Stimulated activated CD4-positive, alpha-beta T cell treated with anti-CD3 and anti-CD28 coated beads, Interleukin-4, amount 100 ng/mL, for 4 hours (primary cell): ENCODE measurements at places on chromosomes 4 and X.

GRCh38 chr4:89314291-89314690 lies 6.7 kb upstream of the GPRIN3 start:
- no peak for DNase-seq

- DNase-seq: no peak
Measured at GRCh38 chr4:2333356-2333841, 71.5 kb upstream of the MXD4 start.

GRCh38 chr4:88818631-88819470 lies 121.2 kb upstream of the NAP1L5 start:
- peak; percentile 33 for DNase-seq

GRCh38 chr4:15295421-15296162 lies 132.2 kb upstream of the C1QTNF7 start:
- DNase-seq: no peak

GRCh38 chr4:83605210-83605609 lies 69.3 kb downstream of the GPAT3 start:
- DNase-seq: no peak

DNA sequence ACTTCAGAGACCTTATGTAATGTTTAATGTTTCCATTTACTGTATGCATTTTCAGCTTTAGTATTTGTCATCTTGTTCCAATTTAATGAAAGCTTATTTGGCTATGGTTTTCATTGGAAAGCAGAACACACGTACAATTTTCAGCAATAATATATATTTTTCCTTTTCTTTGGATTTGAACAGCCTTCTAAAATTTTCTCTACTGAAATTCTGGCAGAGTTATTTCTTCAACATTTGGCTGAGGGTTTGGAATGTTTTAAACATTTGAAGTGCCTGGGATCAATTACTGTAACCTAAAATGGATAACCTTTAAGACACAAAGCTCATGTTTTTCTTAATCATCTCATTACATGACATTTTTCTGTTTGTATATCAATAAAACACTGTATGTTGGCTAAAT lies 156.9 kb downstream of the TENM3 start:
- no peak for DNase-seq

DNA sequence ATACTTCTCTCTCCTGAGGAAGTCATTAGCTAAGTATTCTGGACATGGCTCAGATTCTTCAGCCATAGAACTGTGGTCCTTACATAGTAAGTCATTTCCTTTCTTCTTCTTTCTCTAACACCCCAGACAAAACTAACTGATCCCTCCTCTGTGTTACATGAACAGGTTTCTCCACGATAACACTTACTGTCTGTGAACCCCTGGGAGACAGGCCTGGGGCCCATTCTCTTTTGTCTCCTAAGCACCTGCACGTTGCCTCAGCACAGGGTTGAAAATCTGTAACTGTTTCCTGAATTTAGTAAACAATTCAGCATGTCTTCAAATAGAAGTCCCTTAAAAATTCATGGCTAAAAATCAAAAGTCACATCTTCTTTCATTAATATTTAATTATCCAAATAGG lies 24.7 kb downstream of the APBB2 start:
- DNase-seq: no peak

DNA sequence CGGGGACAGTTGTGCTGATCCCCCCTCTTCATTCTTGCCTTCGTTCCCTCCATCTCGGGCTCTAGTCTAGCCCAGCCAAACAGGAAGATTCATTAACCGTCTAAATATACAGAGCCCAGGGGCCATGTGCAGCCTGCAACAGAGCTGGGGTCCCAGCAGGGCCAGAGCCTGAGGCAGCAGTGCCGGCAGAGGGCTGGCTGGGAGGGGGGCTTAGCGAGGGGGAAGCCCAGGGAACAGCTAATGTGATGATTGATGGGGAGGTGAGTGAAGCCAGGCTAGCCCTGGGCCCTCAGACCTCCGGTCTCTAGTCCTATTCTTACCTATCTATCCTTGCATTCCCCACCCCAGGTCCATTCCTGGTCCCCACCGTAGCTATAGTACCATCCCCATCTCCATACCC lies 22.3 kb downstream of the EFNB1 start:
- DNase-seq: no peak

DNA sequence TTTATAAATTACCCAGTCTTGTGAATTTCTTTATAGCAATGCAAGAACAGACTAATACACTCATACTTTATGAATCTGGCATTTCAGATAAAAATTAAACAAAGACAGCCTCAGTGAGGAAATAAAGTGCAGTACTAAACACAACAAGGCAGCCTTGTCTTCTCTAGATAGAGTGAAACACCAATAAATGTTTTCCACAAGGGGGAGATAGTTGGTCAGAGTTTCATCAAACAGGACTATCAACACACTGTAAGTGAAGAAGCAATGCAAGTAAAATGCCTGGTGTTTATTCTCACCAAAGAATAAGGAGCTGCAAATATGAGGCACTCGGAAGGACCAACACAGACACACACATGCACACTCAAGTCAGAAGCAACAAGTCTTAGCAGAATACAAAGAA lies 62.8 kb downstream of the FAM9B start:
- no peak for DNase-seq

DNA sequence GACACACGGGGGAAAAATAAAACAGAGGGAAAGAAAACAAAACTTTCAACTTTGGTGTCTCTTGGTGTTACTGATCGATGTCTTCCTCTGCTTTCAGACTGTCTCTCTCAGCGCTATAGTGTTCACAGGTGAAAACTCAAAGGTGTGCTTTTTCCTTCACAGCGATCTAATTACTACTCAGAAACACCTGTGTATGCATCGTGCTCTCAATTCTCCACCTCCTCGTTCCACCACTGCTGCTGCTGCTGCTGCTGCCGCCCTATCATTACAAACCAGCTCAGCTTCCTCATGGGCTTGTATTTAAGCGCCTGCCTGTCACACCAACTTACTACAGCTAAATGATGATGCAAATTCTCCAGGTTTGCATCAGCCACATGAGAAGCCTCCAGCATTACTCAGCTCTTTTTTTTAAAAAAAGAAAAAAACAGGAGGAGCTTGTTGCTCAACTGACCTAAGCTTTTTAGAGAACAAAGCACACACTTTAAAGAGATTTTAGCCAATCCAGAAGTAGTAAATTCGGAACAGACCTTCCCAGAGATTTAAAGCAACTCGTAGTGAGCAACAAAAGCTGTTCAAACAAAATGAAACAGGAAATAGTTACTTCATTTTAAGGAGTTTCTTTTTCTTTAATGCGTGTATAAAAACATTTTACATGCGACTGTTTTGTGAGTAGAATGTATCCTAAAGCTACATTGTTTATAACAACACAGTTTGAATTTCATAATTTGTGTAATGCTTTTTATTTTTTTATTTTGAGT lies at the start of gene SLC7A11:
Gene SLC7A11, minus strand, starts transcription at position 274 of the 758 bp plus-strand sequence. CDS start 280 bp downstream, outside the sequence.
- DNase-seq: peak; percentile 16
